G401 (cell line): ENCODE measurements at places on chromosomes 6 and 20.

- DNase-seq: no peak
Measured at GRCh38 chr6:152096863-152097496, 289.5 kb downstream of the ESR1 start.

DNA sequence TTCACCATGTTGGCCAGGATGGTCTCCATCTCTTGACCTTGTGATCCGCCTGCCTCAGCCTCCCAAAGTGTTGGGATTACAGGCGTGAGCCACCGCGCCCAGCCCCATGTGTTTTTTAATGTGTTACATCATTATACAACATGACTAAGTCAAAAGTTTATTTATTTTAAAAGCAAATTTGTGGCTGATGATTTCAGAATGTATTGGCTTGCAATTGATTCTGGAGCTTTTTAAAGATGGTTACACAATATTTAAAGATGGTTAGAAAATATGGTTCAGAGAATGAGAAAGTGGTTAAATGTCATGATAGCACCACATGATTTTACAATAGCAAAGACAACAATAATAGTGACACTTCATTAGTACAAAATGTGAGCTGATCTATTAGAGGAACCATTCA, 80.5 kb downstream of the SASH1 start:
- no peak for DNase-seq

DNA sequence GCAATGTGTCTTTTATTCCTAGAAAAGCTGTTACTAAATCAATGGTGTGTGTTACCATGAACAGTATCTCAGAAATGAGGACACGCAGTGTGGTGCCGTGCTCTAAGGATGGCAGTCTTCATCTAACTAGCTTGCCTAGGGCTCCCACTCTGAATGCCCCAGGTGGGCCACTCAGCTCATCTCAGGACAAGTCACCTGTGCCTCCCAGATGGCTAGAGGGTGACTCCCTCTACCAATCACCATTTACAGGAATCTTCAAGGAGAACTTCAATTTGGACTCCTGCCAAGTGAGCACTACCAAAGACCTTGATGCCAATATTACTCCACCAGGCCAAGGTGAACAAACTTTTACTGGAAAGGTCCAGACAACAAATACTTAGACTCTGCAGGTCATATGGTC, 202.8 kb upstream of the FOXQ1 start:
- DNase-seq: peak; percentile 9

GRCh38 chr6:119163006-119163405, 84.5 kb upstream of the FAM184A start:
- no peak for DNase-seq

DNA sequence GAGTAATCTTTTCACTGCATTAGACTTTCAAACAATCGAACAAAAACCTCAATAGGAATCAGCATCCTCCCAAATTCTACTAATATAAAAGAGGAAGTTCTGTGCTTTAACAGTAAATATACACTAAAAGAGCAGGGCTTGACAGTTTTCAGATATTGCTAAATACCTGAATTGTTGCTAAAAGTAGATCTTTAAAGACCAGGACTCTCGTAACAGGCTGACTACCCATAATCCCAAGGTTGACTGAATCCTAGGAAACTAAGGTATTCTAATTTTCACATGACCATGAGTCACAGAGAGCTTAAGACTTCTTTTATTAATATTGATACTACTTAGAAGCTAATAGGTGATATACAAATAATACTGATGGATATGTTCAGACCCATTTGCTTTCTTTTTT, 10.1 kb downstream of the CD164 start:
- no peak for DNase-seq
